ENCODE measurements at places on chromosomes 1 and 21. TPM values are rescaled to one million over a fixed set of nuclear protein-coding genes. Genes with fewer than 3 reads are reported as not detected.

Gene KRTAP12-2
- total RNA-seq = not detected

Gene KPRP
- not detected for total RNA-seq

Gene KRTAP11-1
- not detected for total RNA-seq

Gene ZNF593OS
- total RNA-seq = not detected

Gene IGSF21
- total RNA-seq = not detected

Gene BARHL2
- not detected for total RNA-seq

Gene TMPRSS15
- total RNA-seq = not detected

Gene DCDC2B
- not detected for total RNA-seq

Gene FAM163A
- total RNA-seq = not detected

Gene ELK4
- total RNA-seq = 81.1 TPM

Gene DDR2
- total RNA-seq = 0.66 TPM

DNA sequence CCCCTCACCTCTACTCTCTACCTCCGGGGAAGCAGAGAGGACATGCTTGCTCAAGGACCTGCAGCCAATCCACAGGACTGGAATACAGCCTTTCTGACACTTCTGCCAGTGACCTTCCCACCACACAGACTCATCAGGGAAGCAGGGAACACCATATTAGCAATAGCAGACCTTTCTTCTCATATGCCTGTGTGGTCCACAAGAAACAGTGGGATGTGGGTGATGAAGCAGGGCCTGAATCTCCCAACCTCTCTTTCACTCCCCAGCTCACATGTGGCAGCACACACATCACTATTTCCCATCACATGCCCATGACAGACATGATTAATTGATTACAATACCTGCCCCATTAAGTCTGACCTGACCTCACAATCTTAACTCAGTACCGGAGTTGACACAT lies 695.1 kb downstream of the MATN1 start:
- no peak for DNase-seq

DNA sequence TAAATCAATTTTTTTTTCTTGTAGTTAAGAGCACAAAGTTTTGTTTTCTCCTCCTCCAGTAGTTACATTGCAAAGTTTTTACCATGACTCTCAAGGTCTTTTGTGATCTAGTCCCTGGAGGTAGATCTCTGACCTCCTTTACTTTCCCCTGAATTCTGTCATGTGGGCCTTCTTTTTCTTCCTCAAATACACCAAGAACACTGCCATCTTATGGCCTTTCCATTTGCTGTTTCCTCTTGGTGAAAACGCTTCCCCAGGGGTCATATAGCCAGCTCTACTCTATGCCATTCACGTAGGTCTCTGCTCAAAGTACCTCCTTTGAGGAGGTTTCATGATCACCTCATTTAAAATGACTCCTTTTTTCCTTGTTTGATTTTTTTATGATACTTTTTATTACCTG lies 2.7 kb downstream of the DDX20 start:
- no peak for DNase-seq

DNA sequence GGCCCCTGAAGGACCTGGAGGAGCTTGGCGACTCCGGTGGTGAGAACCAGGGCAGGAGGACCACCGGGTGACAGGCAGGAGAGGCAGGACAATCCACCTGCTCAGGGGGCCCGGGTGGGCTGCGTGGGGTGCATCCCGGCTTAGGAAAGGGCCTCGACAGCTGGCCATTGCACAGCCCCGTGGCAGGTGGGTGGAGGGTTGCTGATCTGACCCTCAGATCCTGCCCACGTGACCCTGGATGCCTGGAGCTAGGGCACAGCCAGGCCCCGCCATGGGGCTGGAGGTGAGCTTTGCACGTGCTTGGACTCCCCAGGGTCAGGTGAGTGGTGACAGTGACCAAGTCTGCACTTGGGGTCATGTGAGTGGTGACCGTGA lies 35.5 kb upstream of the SLC19A1 start:
- no peak for DNase-seq

DNA sequence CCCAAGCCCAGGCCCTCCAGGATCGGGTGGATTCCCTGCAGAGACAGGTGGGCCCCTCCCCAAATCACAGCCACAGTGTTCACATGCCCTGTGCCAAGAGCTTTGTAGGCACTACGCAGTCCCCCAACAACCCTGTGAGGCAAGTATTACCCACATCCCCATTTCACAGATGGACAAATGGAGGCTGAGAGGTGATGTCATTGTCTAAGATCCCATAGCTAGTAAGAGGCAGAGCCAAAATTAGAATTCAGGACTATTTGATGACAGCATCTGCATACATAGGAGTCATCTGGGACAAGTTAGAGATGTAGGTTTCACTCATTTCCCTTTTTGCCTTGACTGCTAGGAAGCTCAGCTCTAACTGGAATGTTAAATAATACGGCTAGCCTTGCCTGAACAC lies 12.0 kb downstream of the MFAP2 start:
- DNase-seq = no peak

DNA sequence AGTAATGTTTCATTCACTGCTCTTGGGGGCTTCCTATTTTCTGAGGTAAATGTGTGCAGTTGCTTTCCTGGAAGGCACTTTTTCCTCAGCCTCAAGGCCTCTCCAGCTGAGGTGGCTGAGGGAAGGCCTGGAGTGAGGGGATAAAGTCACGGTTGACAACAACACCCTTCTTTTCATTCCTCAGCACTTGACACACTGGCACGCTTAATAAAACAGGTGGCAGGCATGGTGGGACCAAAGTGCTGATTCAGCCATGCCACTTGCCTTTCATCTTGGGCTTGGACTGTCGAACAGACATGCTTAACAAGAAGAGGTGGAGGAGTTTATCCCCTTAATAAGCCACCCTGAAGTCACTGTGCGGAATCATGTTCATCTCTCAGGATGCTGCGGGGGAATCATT lies 23.6 kb upstream of the GRHL3 start:
- no peak for DNase-seq

GRCh38 chr1:79042117-79042516 lies 35.6 kb upstream of the ADGRL4 start:
- no peak for DNase-seq

- no peak for DNase-seq
Observed at GRCh38 chr1:225462714-225463574, 35.1 kb upstream of the LBR start.

DNA sequence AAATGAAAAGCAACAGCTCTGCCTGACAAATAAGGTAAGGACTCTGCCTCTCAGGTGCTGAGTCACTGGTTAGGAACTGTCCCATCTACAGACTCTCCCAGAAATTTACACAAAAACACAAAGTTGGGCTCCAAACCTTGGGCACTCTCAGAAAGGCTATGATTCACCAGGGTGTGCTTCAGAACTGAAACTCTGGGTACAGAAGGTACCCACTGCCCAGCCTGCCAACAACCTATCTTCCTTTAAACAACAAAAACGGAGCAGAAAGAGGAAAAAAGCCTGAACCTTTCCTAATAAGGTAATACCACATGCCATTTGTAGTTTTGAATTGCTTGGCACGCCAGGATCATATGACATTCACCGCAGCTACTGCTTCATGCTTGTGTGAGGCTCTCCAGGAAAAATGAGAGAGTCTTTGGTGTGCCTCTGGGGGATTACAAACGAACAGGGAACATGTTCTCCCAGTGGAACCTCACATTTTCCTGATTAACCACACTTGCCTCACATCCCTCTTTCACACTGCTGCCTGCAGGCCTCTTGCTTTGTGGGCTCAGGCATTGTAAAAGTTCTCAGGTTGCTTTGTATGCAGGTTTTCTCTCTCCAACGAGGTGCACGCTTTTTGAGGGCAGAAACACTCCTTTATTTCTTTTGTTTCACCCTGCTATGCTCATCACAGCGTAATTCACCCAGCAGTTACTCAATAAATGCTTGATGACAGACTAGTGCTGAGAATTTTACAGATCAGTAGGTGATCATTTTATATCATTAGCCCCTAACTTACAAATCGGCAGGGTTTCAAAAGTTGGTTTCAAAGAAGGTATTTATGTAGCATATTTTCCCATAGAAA lies 65.1 kb downstream of the GADD45A start:
- DNase-seq = no peak

DNA sequence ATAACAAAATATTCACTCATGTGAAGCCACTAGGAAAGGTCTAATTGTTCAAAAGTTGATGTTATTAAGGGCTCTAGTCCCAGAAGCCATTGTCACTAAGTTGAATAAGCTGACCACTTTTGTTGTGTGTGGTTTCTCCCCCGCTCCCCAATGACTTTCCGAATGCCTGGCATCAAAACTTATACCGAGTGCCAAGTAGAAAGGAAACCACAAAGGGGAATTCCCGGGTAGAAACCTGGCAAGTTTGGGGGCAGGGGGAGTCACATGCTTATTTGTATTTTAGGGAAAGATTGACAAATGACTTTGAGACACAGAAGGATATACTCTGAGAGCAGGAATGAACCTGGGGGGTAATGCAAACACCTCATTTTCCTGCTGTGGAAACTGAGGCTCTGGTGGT lies 154.1 kb downstream of the TGFBR3 start:
- DNase-seq = no peak

GRCh38 chr1:3405974-3406867 lies 48.2 kb upstream of the ARHGEF16 start:
- DNase-seq = no peak

GRCh38 chr1:24635195-24635843 lies 7.8 kb upstream of the SRRM1 start:
- no peak for DNase-seq

- DNase-seq = no peak
Observed at GRCh38 chr1:919271-919872, 4.4 kb upstream of the SAMD11 start.

GRCh38 chr1:62092110-62092509 lies 102.5 kb upstream of the L1TD1 start:
- no peak for DNase-seq

DNA sequence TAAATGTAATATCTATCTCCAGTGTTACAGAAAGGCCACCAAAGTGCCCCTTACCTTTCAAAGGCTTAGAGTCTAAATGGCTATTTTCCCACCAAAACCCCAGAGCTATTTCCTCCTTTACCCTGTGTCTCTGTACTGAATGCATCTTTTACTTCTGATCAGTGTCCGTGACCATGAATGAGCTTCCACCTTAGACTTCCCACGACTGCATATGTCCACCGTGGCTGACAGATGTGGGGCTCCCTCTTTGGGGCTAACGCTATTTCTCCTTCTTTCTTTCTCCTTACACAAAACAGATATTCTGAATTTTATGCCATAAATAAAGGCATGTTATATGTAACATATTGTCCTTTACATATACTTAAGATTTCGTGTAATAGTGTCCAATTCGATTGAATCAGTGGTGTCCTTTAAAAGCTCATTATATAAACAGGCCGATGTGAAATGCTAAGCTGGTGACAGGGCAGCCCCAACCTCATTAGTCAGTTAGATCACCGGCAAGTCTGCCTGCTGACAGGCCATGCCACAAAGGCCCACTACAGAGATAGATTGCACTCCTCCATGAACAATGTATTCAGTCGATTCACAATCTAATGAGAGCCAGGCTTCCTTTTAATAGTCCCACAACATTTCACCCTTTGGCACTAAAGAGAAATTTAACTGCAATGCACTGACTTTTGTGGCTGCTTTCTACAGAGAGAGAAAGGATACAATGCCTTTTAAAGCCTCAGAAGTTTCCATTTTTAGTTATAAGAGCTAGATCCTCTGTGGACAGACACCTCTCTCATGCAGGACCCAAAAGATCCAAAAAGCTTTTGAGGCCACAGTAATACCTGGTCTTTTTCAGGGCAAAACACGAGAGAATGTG lies 297.9 kb downstream of the PCP4 start:
- no peak for DNase-seq

DNA sequence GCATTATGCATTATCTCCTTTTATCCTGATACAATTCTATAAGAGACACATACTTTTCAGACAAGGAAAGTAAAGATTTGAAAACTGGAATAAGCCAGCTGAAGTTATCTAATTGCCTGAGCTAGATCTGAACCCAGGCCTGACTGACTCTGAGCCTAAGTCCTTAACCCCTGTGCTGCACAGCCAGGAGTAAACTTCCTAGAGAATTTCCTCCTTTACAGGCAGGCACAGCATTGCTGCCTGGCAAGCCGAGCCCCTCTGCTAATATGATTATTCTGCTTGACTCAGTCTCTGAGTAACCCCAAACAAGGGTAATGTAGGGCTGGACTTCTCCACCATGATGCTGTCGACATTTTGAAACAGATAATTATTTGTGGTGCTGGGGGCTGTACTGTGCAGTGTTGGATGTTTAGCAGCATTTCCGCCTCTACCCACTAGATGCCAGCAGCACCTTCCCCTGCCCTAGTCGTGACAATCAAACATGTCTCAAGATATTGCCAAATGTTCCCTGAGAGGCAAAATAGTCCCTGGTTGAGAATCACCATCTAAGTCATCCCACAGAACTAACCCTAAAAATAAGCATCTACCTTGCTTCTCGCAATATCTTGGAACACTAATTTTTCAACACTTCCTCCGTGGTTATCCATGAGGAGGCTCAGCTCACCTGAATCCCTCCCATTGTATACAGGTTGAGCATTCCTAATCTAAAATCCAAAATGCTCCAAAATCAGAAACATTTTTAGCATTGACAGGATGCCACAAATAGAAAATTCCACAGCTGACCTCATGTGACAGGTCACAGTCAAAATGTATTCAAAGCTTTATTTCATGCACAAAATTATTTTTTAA lies 18.5 kb downstream of the CAMK1G start:
- DNase-seq = peak; percentile 14

DNA sequence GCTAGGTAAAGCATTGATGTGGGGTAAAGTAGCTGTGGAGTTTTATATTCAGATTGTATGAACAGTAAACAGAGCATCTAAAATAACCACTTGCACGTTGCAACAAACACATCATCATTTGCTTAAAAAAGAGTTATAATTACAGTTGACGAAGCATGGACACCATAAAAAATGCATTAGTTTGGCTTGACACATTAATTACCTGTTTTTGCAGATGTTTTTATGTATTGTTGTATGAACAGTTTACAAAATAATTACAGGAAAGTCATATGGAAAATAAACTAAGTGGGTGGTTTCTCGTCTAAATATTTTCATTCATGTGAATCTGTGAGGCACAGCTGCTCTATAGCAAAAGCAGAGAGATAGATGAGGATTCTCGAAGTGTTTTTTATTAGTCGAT lies 108.3 kb downstream of the RPS6KC1 start:
- no peak for DNase-seq

- no peak for DNase-seq
Observed at GRCh38 chr1:29506678-29507225, 270.4 kb downstream of the PTPRU start.

DNA sequence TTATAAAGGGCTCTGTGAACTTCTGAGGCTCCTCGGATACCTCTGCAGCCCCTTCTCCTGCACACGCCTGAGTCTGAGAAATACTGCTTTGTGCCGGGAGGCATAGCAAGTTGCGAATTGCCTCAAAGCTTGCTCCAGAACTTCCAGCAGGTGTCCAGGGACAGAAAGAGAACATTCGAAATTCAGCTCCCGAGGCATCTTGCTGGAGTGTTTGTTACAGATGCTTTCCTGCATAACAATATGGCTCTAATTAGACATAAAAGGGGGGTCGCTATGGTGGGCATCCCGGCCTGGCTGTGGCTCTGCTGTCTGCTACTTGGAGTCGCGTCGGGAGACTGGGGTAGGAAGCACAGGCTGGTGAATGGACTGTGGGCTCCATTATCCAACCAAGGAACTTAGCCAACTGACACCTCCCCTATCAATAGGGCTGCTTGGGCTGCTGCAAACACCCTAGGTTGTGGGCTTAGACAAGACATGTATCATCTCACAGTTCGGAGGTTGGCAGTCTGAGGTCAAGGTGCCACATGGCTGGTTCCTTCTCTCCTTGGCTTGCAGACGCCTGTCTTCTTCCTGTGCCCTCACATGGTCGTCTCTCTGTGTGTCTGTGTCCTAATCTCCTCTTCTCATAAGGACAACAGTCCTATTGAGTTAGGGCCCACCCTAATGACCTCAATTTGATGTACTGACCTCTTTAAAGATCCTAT lies 607.0 kb downstream of the NPHP4 start:
- DNase-seq = no peak

Measured in activated T-helper 1 cell treated with anti-CD3 and anti-CD28 coated beads, Interleukin-12 subunit alpha, Interleukin-12 subunit beta, Interleukin-2, Interleukin-4 antibody, amounts not matched to agents 30 ng/mL and 10 ng/mL and 1 ng/mL, durations not matched to agents 14 hours and 24 hours and 36 hours (primary cell).